Anterior cingulate cortex (tissue), 58 donors: ENCODE measurements at places on chromosomes 5 and 9.

DNA sequence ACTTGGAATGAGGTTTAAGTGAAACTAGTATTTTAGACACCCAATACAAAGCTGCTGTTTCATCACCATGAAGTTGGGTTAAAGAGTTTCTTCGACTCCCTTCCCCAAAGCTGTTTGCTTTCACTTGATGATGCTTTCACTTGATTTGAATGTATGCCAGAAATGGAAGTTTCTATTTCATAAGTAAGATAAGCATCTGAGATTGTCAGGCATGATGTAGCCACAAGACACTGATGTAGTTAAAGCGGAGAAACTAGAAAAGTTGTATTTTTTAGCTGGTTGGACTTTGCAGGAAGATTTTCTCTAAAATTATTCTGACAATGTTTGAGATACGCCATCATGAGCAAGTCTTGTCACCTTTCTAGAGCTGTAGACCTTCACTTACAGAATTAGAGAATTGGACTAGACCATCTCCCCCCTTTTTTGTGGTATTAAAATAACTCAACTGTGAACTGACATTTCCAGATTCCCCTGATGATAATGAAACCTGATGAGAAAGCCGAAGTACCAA lies 20.0 kb downstream of the MOCS2 start:
- DNase-seq = no peak

- DNase-seq = no peak
Measured at GRCh38 chr5:51214746-51215145, 168.5 kb upstream of the ISL1 start.

DNA sequence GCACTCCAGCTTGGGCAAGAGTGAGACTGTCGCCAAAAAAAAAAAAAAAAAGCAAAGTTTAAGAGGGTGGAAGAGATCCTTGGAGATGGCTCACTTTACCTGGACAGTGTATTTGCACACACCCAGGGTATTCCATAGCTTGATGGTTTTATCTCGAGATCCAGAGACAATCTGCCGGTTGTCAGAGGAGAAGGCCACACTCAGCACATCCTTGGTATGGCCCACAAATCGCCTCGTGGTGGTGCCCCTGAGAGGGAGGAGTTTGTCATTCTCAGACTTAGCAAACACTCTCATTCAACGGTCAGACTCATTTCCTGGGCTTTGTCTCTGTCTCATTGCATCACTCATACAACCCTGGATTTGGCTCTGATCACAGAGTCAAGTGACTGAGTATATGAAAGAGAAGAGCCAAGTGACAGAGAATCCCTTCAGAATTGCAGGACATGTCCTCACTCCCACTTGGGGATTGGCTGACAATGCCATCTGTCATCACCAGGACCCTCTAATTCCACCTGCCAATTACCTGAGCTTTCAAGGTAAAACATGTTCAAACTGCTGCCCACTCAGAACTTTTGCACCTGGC lies 2.2 kb downstream of the RACK1 start:
- no peak for DNase-seq

- no peak for DNase-seq
Measured at GRCh38 chr9:135574331-135574730, 12.8 kb downstream of the PAEP start.

GRCh38 chr9:86464242-86464641 lies 110.0 kb upstream of the TUT7 start:
- no peak for DNase-seq

DNA sequence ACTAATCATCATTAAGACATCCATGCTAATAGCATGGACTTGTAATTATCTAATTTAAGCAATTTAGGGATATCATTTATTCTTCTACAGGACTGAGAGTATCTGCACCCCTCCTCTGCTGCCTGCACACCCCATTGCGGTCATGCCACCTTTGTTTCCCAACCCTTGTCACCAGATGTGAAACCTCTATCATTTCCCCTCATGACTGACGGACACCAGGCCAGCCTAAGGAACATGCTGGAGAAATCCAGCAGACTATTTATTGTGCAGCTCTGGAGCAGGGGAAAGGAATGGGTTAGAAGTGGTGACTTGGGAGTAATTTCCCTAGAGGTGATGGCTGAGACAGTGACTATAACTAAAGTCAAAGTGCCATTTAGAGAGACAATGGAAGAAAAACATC lies 40.7 kb downstream of the UGCG start:
- DNase-seq = no peak

GRCh38 chr5:122350496-122350895 lies 38.5 kb downstream of the SNCAIP start:
- DNase-seq = no peak

GRCh38 chr5:171945066-171945465 lies 61.4 kb downstream of the FBXW11 start:
- DNase-seq = no peak

DNA sequence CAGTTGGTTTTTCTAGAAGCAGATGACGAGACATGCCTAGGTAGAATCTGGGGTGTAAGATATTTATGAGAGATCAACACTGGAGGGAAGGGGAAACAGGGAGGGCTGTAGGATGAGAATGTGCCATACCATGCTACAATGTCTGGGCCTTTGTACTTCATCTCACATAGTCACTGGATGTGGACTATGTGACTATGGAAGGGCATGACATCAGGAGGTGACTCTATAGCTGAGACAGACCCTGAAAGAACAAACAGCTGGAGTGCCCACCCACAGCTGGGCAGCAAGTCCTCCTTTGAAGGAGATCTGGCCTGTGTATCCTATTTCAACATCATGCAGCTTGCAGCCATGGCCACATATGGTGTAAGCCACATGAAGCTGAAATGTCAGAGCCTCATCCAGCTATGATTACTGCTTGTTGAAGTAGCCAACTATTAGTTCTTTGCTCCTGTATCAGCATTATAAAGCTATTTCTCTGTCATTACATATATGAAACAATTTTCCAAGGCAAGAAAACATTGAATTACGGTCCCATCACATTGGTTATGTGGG lies 46.2 kb upstream of the KIF2A start:
- no peak for DNase-seq

- DNase-seq = no peak
Measured at GRCh38 chr5:150644514-150644913, 4.1 kb downstream of the SYNPO start.

GRCh38 chr5:27267209-27267824 lies 228.9 kb upstream of the CDH9 start:
- DNase-seq = no peak

DNA sequence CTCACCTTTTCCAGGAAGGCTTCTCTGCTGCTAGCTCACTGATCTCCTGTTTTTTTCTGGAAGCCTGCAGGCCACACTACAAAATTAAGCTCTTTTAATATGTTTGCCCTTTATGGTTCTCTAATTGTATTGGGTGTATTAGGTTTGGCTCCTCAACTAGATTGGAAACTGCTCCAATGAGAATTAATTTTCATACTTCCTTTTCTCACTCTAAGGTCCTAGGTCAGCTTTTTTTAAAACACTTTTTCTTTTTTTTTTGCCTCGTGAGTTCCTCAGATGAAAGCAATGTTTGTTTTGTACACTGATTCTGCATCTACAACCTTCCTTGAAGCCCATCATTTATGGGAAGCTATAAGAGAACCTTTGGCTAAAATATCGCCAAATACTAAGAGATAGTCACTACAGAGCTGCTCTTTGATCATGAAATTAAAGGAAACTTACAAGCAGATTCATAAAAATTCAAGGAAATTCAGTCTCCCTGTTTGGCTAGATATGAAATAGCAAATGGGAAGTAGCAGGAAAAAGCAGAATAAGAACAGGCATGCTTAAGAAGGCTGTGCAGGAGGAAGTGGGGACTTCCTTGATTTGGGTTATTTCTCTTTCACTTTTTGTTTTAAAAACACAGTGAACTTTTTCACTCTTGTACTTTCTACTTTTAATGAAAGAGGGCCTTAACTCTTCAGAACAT lies 55.2 kb upstream of the FYB1 start:
- DNase-seq = no peak

- no peak for DNase-seq
Measured at GRCh38 chr9:5178126-5178805, 7.2 kb downstream of the INSL6 start.

DNA sequence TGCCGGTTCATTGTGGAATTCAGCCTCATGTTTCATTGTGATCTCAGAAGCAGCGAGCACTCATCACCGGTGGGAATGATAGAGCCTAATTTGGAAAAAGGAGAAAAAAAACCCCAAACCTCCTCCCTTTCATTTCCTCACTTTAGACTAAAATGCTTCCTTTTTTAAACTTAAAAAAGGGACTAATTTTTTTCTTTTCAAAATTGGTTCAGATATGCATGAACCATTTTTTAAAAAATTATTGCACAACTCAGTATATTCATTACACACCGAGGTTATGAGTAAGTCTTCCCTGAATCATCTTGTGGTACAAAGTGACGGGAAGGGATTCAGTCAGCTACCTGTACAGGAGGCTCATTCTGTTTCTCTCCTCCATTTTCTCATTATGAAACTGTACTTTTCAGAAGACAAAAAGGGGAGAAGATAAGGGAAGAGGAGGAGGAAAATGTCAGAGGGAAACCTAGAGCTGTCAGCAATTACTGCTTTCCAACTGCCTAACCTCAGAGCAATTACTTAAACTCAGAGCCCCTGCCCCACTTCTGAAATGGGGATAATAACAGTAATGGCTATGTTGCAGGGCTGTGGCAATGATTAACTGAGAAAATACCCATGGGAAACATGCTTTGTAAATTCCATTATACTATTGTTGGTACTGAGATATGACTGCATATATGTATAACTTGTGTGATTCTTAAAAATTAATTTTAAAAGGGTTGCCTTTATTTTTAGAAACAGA lies 24.0 kb downstream of the GALNT10 start:
- DNase-seq = no peak

DNA sequence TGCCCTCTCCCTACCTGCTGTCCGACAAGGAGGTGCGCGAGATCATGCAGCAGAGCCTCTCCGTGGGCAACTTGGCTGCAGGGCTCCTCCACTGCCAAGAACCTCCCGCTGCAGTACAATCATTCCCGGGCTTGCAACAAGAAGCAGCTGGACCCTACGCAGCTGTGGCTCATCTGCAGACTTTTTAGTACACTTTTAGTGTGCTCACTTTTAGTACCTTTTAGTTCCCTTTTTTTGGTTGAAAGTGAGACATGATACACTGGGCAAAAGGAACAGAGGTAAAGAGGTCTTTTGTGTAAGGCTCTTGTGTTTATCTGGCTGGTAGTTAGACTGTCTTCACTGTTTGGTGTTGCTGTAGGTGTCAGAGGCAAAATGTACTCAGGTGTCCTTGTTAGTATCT lies 58.1 kb upstream of the SPTLC1 start:
- no peak for DNase-seq
